ENCODE measurements at places on chromosomes 4 and X.

DNA sequence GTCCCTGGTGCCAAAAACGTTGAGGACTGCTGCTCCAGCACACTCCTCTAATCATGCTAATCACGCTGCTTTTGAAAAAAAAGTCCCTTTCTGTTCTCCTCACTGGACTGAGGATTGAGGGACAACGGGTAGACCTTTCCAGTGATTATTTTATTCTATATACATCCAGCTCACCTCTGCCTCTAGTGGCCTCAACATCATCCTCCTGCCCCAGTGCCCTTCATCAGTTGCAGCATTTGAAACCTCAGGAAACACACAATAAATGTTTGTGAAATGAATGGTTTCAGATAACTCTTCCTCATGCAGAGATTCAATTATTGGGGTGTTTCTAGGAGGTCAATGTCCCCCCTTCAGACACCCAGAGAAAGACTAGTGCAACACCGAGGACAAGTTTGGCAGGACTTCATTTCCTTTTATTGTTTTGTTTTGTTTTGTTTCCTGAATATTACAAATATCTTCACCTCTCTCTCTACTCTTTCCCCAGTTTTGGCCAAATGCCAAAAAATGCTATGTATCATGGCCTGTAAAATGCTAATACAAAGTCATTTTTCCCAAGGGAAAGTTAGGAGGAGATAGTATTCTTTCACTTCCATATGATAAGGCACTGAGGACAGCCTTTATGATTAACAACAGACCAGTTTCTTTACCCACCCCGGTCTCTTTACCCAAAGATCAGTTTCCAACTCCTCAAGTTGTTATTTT, 460.1 kb upstream of the SLIT2 start:
- no peak for DNase-seq

GRCh38 chrX:123818243-123818642, 41.6 kb upstream of the XIAP start:
- DNase-seq = no peak

- no peak for DNase-seq
These were observed 887 bp upstream of the IL1RAPL2 start for GRCh38 chrX:104564921-104565703.

DNA sequence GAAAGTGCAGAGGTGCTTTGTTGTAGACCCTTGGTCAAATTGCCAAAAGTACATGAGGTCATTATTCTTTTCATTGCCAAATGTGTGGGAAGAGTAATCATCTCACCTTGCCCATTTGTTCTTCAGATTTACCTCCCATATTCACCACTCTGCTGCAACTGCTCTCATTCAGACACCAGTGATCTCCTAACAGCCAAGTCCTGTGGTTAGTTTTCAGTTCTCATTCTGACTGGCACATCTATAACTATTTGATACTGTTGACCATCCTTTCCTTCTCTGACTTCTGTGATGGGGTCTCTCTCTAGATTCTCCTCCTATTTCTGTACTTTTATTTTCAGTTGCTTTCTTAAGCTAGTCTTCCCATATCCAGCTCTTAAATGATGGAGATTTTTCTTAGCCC, 39.8 kb downstream of the GRIA3 start:
- no peak for DNase-seq

DNA sequence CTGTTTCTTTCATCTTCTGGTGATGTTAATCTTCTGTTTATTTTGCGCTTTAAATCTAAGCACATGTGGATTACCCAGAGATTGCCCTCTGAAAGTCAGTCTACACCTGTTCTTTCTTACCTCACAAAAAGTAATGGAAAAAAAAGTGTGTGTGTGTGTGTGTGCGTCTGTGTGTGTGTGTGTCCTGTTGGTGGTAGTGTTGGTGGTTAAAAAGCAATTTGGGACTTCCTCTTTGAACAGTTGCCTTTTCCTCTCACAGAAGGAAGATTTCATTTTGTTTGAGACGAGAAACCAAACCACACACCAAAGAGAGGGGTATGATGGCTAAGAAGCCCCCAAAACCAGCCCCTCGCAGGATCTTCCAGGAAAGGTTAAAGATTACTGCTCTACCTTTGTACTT, at the start of gene STAP1:
Gene STAP1, plus strand, starts transcription at position 235 of the 400 bp plus-strand sequence. Its CDS starts 83 bp downstream, at position 318.
- DNase-seq = no peak

DNA sequence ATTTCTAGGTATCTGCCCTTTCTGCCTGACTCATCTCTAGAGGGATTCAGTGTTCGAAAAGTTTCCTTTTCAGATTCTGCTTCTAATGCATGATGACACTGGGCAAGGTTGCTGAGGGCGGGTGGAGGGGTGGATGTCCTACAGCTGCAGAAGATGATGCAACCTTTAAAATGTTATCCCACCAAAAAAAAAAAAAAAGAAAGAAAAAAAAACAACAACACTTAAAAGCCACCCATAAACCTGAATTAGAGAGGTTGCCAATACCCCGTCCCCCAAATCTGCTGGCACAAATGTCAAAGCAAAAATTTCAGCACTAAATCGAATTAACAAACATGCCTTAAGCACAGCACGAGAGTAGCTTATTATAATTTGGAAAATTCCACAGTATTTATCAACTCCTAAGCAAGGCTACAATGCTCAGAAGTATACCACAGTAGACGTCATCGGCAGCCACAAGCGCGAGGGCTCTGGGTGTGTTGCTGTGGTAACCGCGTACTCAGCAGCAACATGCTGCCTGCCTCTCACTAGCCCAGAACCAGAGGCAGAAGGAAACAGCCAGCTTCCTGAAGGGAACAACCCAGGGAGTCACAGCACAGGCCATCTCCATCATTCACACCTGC, 167.5 kb upstream of the MAP3K15 start:
- DNase-seq = no peak

GRCh38 chr4:161881370-161881769, 282.4 kb downstream of the FSTL5 start:
- no peak for DNase-seq

DNA sequence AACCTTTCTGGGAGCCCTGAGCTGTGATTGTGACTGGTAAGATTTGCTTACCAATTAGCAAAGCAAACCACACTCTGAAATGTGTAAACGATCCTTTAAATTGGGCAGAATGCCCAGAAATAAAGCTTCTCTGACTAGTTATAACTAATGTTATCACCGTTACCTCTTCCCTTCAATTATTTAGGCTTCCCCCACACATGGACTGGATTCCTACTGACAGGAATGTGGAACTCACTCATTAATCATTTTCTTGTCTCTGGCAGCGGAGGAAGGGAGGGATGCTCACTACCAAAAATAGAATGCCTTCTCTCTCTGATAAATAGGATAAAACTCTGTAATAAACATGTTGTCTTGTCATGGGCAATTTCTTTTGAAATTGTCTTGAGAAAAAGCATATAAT, 25.3 kb upstream of the NWD2 start:
- no peak for DNase-seq

DNA sequence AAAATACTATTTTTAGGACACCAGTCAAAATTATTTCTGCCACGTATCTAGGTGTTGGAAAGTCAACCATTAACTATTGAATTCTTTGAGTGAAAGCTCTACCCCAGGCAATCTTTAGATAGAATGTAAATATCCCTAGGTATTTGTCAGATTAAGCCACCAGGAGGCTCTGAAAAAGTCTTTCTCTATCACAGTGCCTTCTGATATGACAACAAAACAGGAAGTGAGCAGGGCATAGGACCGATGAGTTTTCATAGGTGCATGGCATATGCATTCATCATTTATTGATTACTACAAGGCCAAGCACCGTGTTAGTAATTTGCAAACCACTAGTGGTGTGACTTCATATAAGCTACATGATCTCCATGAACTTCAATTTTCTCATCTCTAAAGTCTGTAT, 333.6 kb upstream of the F9 start:
- no peak for DNase-seq

GRCh38 chrX:97842468-97843199, 958.9 kb downstream of the RPA4 start:
- DNase-seq = no peak

GRCh38 chr4:145815027-145815612, 123.5 kb downstream of the ZNF827 start:
- DNase-seq = no peak

- DNase-seq = no peak
These were observed 534.9 kb upstream of the DIPK2B start for GRCh38 chrX:45735571-45735970.

DNA sequence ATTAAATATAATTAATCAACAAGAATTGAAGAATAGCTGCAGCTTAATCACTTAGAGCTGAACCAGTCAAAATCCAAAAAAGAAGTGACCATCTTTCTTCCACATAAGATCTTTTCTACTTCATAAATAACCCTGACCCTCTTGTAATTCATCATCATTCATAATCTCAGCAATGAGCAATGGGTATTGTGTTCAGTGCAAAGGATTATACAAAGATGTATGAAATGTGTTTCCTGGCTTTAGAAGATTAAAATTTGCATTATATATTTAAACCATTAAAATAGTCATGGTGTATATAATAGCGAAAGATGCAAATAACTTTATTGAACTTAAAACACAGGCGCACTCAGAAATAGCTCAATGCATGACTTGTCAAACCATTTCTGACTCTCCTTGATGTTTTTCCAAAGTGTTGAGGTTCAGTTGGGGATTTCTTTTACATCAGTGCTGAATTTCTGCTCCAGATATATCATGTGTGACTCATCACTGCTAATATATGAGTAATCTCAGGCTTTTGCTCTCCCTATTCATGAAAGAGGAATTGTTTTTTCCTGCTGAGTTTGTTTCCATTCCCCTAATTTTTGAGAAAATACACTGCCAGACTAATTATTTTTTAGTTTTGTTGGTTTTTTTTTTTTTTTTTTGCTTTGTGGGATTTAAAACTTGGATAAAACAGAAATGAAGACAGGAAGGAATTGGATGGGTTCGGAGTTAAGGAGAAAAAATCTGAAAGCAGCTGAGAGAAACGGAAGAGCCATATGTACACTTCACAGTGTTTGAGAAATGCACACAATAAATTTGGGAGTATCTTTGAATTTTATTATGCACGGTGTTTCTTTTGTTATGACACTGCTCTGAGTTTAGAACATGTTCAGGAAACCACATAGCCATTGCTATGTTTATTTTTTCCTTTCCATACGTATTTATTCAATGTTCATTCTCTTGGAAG, 290.1 kb upstream of the PCDH7 start:
- DNase-seq = no peak

GRCh38 chr4:180372691-180373090, 1870.5 kb upstream of the TENM3 start:
- no peak for DNase-seq

DNA sequence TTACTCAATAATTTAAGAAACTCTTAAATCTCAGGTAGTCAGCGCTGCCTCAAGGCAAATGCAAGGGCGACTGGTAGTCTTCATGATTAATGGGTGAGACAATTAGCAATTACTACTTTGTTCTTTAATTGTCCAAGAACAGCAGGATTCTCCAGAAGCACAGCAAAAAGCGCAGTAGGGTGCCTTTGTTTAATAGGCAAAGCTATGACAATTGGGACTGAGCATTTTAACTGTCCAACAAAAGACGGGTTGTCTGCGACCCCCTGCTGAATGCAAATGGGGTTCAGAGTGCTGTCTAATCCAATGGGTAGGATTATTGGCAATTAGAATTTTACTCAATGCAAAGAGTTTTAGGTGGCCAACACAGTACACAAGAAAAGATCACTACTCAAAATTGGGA, 286.1 kb downstream of the CHIC1 start:
- peak; percentile 3 for DNase-seq

GRCh38 chr4:22486276-22486675, 29.6 kb downstream of the ADGRA3 start:
- DNase-seq = no peak

- DNase-seq = no peak
These were observed 23.9 kb upstream of the MXD4 start for GRCh38 chr4:2285613-2286381.

DNA sequence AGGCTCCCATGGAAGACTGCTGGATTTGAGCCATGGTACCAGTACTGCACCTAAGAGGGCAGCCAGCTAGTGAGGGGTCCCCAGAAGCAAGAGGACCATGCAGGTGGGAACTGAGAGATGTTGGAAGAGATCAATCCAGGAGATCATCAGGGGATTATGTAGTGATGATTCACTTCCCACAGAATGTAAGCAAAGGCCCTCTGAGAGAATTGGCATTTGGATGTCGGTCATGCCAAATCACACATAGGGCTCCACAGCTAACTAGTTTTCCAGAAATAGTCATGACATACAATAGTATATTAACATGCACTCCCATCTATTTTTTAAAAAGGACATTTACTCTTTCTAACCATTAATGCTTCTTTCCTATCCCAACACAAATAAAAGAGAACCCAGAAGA, 112.5 kb downstream of the RASGEF1B start:
- DNase-seq = no peak

- DNase-seq = peak; percentile 14
These were observed 89.6 kb upstream of the MAD2L1 start for GRCh38 chr4:120156120-120156718.
